ENCODE measurements at places on chromosomes 7 and 10.

DNA sequence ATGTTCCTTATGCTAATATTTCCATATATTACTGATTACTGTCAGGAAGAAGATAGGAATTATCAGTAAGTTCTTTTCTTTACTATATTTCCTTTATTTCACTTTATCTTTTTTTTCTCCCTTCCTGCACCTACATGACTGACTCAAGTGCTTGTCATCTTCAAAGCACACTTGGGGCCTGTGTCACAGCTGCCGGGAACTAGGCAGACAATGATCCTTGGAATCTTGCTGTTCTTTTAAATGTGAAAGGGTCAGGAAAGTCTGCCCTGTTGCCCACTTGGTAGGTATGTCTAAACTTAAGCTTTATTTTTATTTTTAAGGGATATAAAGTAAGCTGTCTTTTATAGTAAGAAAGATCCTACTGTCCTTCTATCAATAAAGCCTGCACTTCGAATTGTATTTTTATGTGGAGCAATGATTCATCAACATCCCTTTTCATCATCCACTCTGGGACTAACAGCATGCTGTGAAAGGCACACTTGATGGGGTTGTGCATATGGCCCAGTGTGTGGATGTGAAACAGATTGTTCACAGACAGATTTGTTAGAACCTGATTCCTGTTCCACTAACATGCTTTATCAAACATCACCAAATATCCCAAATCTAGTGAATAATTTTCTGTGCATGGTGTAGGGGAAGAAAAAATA lies 556.9 kb downstream of the DNAJB9 start:
- DNase-seq: no peak

DNA sequence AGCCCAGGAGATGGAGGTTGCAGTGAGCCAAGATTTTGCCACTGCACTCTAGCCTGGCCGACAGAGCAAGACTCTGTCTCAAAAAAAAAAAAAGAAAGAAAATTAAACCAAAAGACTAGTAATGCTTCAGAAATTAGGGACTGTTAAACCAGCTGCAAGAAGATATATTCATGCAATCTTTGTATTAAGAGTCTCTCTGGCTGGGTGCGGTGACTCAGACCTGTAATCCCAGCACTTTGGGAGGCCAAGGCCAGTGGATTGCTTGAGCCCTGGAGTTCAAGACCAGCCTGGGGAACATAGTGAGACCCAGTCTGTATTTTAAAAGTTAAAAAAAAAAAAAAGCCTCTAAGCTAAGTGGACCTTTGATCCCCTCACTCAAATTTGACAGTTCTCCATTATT lies 2.5 kb upstream of the HNRNPF start:
- no peak for DNase-seq

DNA sequence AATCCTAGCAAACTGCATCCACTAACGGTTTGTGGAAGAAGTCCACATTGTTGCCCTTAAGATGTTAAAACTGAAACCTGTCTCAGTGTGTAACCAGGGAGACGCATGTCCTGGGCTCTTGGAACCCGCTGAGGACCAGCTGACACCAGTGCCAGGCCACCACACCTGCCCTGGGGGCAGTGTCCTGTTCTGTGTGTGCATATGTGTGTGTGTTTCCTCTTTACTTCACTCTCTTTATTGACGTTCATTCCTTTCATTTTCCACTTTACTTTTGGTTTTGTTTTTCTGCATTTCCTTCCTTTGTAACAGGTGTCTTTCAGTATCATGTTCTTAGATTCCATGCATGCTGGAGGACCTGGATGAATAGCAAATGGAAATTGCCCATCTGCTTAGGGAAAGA lies 83.8 kb downstream of the TEX36 start:
- no peak for DNase-seq

DNA sequence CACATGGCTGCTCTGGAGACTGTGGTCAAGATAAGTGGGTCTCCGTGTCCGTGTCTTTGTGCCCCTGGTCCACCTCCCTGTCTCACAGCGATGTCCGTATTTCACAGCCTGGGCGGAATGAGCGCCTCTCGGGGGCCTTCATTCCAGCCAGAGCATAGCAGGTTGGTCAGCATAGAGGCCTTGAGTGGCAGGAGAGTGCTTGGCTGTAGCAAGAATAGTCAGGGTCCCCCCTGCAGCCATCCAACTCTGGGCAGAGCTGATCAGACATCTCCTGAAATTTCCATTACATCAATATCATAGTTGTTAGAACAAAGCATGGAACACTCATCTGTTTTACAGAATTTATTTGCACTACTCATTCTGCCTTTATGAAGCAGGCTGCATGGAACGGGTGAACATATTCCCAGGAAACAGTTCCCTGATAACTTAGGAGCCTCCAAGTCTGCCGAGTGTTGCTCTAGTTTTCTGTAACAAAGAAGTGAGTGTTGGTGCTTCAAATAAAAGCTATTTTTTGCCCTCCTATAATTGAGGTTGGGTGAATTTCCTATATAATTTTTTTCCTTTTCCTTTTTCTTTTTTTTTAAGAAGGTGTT lies 255.3 kb downstream of the INHBA start:
- no peak for DNase-seq

DNA sequence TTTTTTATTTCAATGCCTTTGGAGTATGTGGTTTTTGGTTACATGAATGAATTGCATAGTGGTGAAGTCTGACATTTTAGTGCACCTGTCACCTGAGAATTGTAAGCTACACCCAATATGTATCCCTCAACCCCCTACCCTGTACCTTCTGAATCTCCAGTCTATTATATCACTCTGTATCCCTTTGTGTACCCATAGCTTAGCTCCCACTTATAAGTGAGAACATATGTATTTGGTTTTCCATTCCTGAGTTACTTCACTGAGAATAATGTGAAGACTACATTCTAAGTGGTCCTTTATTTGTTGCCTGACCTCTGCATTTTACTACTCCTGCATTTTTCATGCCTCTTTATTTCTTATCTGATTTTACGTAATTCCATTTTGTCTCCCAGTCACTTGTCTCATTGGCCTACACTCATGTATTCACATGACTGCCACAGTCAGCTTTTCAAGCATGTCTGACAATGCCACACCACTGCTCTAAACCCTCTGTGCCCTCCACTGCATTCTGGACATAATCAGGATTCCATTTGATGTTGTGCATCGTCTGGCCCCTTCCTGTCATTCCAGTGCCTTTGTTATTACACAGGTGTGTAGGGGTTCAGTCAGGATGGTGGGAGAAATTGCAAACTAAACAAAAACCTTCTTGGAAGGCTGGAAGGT lies 1325.5 kb downstream of the XPNPEP1 start:
- no peak for DNase-seq

- no peak for DNase-seq
These were observed 35.5 kb downstream of the RPA3 start for GRCh38 chr7:7682861-7683260.

DNA sequence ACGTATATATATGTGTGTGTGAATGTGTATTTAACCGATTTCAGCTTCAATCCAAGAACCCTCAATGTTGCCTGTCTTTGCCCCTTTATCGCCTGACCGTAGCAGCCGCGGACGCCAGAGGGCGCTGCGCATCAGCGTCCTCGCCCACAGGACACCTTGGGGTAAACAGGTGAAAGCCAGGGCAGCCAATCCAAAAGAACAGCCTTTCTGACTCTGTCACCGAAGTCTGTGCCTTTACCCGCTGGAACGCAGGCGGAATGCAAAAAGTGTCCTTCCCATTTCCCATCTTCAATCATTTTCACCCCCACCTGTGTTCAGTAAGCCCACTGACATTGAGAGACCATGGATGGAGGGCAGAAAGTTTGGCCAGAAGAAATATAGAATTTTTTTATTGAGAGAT lies 3.6 kb downstream of the NXPH1 start:
- DNase-seq: no peak

GRCh38 chr7:74138945-74139843 lies 35.0 kb upstream of the EIF4H start:
- DNase-seq: no peak

GRCh38 chr7:34236057-34236456 lies 330.7 kb downstream of the BMPER start:
- DNase-seq: no peak

- DNase-seq: no peak
These were observed 61.8 kb upstream of the C10orf90 start for GRCh38 chr10:126732308-126732707.

GRCh38 chr10:3474266-3474665 lies 301.7 kb upstream of the PITRM1 start:
- DNase-seq: no peak

DNA sequence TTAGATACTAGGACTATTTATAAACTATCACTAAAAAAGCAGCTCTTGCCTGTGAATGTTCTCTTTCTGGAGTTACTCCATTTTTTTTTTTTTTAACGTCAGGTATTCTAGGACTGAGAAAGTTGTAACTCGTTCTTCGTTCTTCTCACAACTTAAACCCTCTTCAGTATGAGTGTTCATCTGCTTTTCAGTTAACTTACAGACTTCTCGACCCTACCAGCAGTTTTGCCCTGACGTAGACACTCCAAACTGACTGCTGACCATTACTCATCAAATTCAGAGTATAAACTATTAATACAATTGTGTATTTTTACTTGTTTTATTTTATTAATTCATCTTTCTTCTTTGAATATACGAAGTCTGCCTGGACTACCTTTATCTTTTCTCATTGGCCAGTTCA lies 353.1 kb downstream of the GPR37 start:
- no peak for DNase-seq

- DNase-seq: no peak
These were observed 29.6 kb upstream of the INPP5A start for GRCh38 chr10:132507956-132508490.

DNA sequence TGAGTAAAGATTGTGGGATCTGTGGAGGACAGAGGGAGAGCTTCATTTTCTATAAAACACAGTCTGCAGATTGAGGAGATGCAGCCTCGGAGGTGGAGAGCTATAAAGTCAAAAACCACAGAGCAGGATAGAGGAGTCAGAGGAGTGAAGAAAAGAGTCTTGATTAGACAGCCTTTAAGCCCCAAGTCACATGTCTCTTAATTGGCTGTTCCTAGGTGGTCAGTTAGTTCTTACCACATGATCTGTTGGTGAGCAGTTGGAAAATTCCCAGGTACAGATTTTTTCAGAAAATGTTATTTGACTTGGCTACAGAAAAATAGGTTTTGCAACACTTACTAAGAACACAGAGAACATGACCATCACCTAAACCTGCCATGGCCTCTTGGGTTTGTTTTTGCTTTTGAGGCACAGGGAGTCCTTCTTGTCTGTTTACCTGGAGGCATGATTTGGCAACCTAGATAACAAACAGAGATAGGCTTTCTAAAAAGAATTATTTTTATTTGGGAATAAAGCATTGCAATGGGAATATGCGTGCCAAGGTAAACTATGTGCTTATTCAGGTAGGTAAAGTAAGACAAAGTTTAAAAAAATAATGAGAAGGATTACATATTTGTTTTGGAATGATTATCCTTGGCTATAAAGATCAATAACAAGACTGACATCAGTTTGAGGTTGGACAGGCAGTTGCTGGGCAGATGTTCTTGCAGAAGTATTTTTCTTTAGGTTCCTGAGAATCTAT lies 604 bp upstream of the CYP3A43 start:
- no peak for DNase-seq

DNA sequence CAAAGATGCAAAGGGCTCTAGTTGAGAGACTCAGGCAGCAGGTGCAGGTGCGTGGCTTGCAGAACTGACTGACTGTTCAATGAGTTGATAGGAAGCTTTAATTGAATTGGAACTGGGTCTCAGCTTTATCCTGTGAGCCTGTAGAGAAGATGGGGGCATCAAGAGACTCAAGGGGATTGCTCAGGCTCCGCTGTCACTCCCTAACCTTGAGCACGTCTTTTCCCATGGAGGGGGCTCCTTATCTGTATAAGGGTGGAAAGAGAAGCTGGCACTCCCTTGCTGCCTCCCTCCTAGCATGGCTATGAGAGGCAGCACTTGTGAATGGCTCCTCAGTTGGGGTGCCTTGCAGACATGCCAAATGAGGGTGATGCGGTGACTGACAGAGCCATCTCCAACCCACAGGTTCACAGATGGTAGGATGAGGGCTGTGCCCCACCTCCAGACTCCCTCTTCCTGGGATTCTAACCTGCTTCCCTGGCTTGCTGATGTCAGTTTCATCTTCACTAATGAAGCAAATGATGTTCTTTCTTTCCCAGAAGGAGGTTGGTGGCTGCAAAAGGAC lies 12.4 kb upstream of the PLEKHA1 start:
- DNase-seq: no peak

GRCh38 chr10:46328853-46329689 lies 42.3 kb downstream of the ANTXRL start:
- DNase-seq: no peak

DNA sequence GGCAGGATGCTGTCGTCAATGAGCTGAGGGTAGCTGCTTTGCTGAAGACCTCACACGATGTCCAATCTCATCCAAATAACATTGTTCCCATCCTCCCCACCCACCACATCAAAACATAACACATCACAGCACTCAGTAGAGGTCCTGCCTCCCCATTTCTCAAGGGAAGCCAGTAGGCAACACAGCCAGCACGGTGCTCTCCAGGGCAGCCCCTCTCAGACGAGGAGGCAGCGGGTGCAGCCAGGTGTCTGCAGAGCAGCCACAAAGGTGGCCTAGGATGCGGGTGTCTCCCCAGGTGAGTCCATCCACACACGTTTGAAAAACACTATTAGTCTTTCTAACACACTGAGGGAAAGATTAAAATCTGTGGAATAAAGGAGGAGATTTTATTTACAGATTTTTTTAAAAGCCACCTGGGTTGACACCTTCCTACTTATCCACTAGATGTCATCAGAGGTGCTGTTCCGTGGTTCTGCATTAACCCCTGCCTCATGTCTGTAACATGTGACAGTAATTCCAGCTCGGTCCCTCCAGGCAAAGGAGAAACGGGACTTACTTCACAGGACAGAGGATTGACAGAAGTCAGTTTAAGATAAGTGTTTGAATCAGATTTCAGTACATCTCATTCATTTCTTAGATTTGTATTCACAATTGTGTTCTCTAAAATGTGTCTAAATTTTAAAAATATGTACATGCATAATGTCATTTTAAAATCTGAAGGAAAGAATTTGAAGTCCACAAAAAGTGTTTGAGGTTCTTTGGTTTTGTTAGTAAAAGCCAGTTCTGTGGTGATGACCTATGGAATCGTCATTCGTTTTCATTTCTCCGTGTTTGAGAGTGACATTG lies 68.0 kb downstream of the LANCL2 start:
- DNase-seq: no peak

DNA sequence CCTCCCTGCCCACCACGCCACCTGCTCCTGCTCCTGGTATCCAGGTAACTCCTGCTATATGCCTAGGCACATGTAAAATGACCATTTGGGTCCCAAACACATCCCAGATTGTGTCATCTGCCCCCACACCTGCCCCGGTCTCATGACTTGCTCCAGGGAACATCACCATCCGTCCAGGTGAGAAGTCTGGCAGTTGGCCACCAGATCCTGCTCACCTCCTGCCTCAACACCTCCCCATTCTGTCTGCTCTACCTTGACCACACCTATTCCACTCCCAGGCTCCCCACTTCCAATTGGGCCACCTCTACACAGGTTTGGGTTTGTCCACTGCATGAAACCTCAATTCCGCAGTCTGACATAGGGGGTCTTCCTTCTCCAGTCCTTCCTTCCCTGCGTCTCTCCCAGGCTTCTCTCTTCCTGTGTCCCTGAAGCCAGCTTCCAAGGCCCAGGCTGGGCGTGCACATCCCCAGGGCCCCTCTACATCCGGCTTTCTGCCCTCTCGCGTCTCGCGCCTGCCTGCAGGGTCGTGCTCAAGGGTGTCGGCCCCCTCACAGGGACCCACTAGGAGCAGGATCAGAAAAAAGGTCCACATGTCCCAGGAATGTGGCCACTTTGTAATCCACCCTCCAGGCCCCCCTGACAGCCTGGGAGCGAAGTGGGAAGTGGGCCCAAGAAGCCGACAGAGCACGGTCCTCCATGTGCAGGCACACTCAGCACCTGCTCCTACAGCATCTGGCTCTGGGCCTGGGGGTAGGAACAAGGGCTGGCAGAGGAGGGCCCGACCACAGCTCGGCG lies 49.3 kb upstream of the DAGLB start:
- no peak for DNase-seq

GRCh38 chr7:134612197-134612596 lies 34.5 kb upstream of the BPGM start:
- no peak for DNase-seq

Data from stimulated activated CD4-positive, alpha-beta T cell treated with anti-CD3 and anti-CD28 coated beads, Interleukin-2, amount 100 ng/mL, for 4 hours (primary cell).